Stimulated activated CD4-positive, alpha-beta T cell treated with anti-CD3 and anti-CD28 coated beads, Interleukin-4, amount 100 ng/mL, for 4 hours (primary cell): ENCODE measurements at places on chromosomes 2 and 18.

GRCh38 chr2:212923393-212923792 lies 228.0 kb downstream of the IKZF2 start:
- no peak for DNase-seq

GRCh38 chr2:229703909-229704630 lies 10.3 kb downstream of the DNER start:
- no peak for DNase-seq

DNA sequence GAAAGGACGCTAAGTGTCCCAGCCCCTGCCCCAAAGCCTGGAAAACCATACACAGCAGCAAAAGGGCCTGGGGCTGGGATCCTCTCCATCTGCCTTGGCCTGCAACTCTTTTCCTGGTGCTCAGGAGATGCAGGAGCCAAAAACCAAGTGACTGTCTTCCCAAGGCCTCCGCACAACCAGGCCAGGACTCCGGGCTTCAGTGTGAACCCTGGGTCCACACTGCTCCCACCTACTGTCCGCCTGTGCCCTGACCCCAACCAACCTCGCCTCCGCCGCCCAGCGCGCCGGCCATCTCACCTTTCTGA lies 1.1 kb downstream of the FEV start:
- DNase-seq = no peak

- DNase-seq = no peak
These were observed 81.6 kb downstream of the ASAP2 start for GRCh38 chr2:9288233-9288632.

DNA sequence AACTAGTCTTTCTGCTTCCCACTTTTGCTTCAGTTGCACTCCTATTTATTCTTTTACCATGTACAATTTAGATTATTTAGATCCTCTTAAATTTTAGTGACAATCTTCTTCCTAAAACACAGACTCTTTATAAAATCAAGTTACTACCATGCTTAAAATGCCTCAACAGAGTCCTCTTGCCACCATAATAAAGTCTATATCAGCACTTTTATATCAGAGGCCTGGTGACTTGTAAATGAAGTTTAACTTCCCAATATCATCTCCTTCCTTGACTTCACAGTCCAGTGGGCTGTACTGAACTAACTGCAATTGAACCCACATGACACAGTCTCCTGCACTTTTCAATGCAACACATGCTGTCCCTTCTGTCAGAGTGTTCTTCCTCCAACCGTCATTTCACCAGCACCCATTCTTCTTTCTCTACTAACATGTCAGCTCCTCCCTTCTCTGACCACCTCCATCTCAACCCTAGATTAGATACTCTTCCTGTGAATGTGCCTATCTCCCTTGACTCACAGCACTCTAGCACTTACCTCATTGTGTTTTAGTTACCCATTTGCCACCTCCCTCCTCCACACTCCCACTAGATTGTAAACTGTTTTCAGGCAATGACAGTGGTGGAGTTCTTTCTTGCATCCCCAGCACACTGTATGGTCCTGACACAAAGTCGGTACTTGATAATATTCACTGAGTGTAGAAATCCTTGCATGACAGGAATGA lies 414.9 kb downstream of the SATB2 start:
- no peak for DNase-seq

DNA sequence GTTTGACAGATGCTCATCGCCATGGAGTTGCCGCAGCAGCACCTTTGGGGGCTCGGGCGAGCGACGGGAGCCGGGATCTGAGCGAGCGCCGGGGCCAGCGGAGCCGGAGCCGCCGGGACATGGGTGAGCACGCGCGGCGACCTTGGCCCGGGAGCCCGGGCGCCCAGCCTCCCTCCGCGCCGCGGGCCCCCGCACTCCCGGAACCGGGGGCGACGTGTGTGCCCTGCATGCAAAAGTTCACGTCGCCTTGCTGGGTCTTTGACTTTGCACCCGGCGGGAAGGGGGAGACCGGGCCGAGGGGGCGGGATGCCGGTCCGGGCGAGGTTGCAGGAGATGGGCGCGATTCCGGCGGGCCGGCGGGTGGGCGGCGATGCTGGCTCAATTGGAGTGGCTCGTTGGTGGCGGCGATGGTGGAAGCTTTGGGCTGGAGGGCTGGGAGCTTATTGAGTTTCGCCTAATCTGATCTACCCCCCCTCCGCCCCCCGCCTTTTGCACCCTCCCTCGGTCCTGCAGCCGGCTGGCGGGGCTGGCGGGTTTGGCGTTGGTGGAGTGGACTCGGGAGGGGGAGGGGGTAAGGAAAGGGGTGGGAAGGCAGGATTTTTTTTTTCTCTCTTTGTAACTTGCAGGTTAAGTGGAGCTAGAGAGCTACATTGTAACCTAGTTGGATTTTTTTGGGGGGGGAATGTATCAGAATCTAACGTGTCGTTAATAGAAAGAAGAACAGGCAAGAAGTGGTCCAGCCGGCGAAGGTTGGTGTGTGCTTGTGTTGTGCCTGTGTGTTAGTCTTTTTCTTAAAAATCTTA lies at the start of gene SETBP1:
Gene SETBP1 (plus strand): TSS at position 616 of the 803 bp plus-strand sequence. CDS start 20,459 bp downstream, outside the sequence.
- peak; percentile 14 for DNase-seq

- no peak for DNase-seq
These were observed 62.5 kb upstream of the ACVR2A start for GRCh38 chr2:147782141-147782930.

DNA sequence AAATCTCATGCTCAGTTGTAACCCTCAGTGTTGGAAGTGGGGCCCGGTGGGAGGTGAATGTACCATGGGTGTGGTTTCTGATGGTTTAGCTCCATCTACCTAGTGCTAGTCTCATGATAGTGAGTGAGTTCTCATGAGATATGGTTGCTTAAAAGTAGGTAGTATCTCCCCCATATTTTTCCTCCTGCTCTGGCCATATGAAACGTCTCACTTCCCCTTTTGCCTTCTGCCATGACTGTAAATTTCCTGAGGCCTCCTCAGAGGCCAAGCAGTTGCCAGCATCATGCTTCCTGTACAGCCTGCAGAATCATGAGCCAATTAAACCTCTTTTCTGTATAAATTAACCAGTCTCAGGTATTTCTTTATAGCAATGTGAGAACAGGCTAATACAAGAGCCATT lies 62.8 kb upstream of the RNF152 start:
- DNase-seq = no peak

DNA sequence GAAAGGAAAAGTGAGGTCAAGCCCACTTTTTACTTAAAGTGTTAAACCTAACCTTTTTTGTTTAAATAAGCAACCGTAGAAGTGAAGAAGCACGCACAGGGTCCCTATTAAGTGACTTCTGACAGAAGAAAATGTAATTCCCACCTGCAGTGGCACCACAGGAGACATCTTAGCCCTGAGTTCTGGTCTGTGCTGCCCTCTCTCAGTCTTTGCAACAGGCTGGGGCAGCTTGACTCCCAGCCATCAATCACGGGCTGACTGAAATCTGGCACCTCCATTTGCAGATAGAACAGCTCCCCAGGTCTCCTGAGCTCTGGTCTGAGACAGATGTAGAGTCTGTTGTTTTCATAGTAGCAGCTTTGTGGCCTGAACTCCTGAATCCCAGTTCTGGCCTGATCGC lies 170.0 kb downstream of the LTBP1 start:
- no peak for DNase-seq

- DNase-seq = no peak
These were observed 477 bp upstream of the WDCP start for GRCh38 chr2:24047703-24048033.

DNA sequence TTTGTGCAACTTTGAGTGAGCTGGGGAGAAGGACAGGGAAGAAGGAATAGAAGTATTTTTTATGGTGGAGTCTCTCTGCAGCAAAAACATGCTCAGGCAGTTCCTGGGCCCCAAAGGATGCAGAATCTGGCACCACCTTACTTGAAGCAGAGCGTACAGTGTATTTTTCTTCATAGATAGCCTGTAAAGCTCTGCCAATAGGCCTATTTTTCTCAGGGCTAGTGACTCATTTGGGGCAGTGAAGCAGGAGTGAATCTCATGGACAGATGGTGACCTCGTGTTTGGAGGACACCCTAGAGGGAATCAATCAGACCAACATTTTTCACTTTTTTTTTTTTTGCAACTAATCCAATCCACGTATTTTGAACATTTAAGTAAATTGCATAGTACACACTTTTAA lies 268.1 kb upstream of the CXCR4 start:
- DNase-seq = no peak

DNA sequence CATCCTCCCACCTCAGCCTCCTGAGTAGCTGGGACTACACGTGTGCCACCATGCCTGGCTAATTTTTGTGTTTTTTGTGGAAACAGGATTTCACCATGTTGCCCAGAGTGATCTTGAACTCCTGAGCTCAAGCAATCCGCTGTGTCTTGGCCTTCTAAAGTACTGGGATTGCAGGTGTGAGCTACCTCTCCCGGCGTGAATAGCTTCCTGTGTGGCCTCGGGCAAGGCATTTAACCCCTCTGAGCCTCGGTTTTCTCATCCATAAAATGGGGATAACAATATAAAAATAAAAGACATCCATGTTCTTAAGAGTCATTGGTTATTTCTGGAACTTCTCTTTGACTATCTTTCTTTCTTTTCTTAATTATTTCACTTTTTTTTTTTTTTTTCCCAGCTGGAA lies 19.3 kb upstream of the ADCY3 start:
- no peak for DNase-seq
